CD8-positive, alpha-beta T cell (primary cell): ENCODE measurements at places on chromosomes 3 and 15.

GRCh38 chr3:184144505-184144904 lies 9.3 kb downstream of the EIF2B5 start:
- DNase-seq: no peak

DNA sequence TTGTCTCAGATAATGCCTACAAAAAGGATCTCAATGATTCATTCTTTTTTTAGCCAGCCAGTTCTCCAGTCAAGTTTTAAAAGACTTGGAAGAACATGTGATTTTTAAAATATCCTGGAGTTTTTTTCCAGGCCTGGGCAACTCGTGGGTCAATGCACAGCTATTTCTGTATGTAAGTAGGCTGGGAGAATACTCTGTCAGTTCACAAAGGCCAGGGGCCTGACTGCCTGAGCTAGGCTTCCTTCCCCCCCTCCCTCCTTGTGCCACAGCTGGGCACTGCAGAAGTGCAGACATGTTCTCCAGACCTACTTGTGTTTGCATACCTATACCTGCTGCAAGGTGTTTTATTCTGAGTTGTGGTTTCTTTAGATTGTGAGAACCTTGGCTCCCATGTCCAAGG lies 43.7 kb downstream of the CTDSPL start:
- no peak for DNase-seq

- no peak for DNase-seq
Observed at GRCh38 chr15:43483297-43484128, 9.4 kb downstream of the TP53BP1 start.

DNA sequence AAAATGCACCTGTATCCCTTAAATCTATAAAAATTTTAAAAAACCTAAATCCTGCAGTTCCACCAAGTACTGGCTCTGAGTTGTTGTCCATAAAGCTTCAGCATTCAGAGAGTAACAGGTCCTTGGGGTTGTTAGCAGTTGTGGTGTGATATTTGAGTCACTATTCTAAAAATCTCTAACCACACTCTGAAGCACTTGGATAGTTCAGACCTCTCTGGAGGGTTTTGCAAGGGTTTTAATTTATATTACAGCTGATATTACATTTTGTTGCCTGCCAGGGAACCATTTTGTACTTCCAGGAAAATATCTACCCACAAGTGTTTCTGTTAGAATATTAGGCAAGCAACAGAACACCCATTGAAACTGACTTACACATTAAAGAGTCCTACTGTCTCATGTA lies 255.6 kb downstream of the TBL1XR1 start:
- DNase-seq: no peak

DNA sequence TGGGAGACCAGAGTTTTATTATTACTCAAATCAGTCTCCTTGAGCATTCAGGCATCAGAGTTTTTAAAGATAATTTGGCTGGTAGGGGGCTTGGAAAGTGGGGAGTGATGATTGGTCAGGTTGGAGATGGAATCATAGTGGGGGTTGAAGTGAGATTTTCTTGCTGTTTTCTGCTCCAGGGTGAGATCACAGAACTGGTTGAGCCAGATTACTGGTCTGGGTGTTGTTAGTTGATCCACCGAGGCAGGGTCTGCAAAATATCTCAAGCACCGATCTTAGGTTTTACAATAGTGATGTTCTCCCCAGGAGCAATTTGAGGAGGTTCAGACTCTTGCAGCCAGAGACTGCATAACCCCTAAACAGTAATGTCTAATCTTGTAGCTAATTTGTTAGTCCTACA lies 141.0 kb downstream of the OTOL1 start:
- DNase-seq: no peak

DNA sequence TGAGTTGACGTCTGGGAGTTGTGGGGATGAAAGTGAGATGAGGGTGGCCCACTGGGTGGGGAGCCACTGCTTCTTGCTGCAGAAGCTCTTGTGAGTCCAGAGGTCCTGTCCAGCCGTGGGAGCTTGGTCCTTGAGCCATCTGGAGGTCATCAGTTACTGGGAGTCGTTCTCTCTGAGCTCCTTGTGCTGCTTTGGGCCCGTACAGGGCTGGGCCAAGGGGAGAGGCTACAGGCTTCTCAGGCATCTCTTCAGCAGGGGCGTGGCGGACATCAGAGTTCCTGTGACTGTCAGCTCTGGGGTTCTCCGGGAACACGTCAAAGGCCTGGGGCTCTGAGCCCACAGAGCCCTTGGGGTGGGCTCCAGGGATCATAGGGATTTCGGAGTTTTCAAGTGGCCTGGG lies 2.6 kb downstream of the PRRT3 start:
- DNase-seq: no peak

DNA sequence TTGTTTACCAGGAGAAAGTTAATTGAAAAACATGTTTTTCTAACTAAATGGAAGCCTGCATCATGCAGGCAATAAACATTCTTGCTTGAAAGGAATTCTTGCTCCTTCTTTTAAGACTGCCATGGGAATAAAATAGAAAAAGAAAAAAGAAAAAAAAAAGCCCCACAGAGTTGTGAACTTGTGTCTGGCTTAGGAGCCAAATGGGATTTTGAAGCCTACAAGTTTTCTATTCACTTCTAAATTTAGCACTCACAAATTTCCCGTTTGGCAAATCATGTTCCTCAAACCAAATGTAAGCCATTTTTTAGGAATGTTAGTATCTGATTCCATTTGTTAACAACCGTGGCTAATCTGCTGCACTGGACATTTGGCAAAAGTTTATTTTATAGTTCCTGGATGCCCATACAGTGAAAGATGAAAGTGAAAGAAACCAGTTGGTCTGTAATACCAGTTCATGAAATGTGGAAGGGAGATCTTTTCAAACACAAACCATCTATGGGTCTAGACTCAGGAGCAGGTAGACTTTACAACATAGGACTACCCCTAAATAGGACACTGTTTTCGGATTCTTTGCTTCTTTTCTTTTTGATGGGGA lies 133.8 kb upstream of the GMNC start:
- DNase-seq: no peak

- DNase-seq: peak; percentile 29
Observed at GRCh38 chr15:77160562-77161478, 89.9 kb upstream of the TSPAN3 start.

DNA sequence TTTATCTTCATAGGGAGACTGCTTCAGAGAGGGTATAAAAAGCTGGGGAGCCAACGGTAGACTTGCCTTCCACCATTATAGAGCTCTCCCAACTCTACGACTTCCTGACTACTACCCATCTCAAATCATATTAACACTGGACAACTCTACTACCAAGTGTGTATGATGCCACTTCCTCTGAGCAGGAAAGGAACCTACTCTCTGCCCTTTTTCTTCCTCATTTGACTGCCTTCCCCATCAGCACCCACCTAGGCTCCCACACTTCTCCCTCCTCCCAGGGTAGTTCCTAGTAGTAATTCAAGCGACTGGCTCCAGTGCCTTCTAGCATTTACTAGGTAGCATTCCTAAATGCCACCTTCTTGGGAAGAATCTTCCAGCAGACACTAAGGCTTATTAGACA lies 24.5 kb upstream of the TBL1XR1 start:
- no peak for DNase-seq

DNA sequence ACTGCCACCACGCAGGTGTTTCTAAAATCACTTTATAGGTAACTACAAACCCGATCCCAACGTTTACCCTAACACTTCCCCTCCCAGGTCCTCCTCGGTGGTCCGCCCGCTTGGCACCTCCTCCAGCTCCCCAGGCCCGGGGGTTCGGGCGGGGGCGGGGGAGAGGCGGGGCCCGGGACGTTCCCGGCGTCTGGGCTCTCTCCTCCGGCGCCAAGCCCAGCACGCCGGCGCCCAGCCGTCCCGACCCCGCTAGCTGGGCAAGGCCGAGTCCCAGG lies 562 bp downstream of the CGGBP1 start:
- DNase-seq: no peak

GRCh38 chr3:176296066-176296597 lies 901.1 kb downstream of the TBL1XR1 start:
- no peak for DNase-seq

DNA sequence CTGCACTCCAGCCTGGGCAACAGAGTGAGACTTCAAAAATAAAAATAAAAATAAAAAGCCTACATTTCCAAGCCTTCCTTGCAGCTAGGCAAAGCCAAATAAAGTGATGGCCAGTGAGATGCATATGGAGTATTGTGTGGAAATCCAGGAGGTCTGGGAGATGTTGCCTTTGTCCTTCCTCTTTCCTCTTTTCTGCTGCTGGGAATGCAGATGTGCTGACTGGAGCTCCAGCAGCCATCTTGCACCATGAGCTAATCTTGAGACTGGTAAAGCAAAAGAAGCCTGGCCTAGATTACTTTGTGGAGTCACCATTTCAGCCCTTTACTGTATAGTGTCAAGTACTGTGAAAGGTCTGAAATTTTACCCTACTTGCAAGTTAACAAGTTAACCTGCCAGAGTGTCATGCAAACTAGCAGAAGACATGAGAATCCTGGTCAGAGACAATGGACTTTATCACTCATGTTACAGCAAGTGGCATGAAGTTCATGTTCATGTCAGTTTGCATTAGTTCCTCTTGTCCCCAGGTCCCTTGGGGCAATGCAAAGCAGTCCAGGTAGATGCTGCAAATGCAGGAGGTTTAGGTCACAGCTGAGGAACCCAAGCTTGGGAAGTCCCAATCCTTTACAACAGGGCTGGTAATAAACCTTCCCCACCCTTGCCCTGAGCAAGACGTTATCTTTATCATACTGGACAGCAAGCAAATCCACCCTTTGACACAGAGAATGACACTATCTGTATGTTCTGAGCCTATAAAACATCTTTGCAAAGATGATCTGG lies 103.1 kb downstream of the TLE3 start:
- DNase-seq: no peak

- no peak for DNase-seq
Observed at GRCh38 chr15:98085003-98085639, 124.6 kb downstream of the ARRDC4 start.

GRCh38 chr3:15602146-15602536 lies 596 bp downstream of the BTD start:
- no peak for DNase-seq

DNA sequence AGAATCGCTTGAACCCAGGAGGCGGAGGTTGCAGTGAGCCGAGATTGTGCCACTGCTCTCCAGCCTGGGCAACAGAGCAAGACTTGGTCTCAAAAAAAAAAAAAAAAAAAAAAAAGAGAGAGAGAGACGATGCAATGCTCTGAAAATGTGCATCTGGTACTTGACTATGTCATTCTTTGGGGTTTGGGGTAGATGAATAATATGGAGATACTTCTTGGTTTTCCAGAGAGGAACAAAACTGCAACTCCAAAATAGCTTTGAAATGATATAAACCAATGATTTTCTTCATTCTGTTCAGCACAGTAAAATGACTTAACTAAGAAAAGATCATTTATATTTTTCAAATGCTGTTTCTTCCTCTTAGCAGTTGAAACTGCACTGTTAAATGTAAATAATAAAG lies 158.9 kb downstream of the ISL2 start:
- no peak for DNase-seq

DNA sequence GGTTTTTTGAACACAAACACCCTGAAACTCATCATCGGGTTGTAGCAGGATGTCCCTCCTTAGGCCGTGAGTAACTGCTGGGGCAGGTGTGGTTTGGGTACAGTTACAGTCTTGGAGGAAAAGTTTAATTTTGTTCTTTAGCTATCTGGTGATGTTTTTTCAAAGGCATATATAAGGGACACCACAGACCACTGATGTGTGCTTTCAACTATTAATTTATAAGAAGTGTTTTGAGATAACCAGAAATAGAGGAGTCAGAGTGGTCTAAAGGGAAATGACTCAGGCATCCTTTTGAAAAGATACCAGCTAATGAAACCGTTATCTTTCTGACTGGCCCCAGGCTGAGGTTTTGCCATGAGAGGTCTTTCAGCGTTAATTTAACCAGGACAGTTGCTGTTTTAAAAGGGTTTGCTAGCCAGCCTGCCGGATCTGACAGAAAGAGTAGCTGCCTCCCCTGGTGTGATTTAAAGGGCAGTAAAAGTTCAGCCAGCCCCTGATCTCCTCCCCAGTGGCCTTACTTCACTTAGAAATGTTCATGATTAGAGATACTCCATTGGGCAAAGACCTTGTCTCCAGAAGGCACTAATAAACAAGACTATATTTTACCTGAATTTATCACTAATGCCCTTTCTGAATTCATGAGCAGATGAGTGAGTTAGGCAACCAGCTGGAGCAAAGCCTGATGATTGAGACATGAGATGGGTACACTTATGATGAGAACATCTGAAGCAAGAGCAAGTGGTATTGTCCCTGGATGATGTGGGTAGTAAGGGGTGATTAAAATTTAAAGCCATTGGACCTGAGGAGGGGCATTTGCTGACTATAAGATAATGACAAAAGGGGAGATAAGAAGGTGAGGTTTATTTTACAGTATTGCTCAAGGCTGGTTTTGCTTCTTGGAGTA lies 482.5 kb upstream of the TBL1XR1 start:
- DNase-seq: peak; percentile 35

- DNase-seq: no peak
Observed at GRCh38 chr3:16961621-16962205, 77.0 kb downstream of the PLCL2 start.

GRCh38 chr15:84835661-84836337 lies 18.6 kb downstream of the ALPK3 start:
- DNase-seq: no peak

DNA sequence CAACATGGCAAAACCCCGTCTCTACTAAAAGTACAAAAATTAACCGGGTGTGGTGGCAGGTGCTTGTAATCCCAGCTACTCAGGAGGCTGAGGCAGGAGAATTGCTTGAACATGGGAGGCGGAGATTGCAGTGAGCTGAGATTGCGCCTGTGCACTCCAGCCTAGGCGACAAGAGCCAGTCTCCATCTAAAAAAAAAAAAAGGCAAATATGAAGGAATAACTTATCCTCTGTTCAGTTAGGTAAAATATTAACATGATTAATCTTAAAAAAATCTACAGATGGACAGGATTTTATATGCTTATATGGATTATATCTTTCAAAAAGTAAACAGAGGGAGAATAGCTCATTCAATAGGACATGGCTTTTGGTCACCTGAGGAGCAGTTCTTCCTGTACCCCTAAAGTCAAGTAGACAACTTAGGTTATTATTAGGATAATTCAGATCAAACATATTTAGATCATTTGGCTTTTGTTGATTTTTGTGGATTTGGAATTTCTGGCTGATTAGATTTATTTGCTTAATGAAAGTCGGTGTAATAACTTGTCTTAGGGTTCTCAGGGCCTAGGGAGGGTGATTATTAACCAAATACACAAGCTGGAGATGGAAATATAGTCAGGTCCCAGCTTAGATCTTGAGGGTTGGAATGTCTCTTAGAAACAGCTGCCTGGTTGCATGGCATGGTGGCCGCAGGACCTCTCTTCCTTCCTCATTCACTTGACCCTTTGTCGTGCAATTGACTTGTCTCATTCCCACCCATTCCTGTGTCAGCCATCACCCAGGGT lies 82.1 kb upstream of the ONECUT1 start:
- no peak for DNase-seq

DNA sequence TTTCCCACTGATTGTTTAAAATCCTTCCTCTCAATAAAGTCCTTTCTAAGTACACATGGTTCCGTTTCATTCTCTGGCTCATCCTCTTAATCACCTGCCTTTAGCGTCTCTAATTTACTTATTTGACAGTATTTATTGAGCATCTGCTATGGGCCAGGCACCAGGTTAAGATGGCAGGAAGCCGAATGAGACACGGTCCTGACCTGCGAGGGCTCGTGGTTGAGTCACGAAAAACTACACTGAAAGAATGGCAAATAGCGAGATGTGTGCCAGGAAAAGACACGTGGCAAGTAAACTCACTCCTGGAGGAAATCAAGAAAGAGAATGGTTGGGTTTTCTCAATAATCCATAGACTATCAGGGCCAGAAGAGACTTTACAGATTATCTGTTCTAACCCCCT lies 60.9 kb downstream of the HES1 start:
- DNase-seq: no peak

- DNase-seq: peak; percentile 79
Observed at GRCh38 chr15:31325595-31326155, 960 bp upstream of the KLF13 start.
